ENCODE measurements at places on chromosomes 2 and 18.

GRCh38 chr2:86062043-86062442, 43.6 kb downstream of the POLR1A start:
- no peak for DNase-seq

GRCh38 chr2:63734510-63734909, 107.2 kb upstream of the UGP2 start:
- DNase-seq = no peak

DNA sequence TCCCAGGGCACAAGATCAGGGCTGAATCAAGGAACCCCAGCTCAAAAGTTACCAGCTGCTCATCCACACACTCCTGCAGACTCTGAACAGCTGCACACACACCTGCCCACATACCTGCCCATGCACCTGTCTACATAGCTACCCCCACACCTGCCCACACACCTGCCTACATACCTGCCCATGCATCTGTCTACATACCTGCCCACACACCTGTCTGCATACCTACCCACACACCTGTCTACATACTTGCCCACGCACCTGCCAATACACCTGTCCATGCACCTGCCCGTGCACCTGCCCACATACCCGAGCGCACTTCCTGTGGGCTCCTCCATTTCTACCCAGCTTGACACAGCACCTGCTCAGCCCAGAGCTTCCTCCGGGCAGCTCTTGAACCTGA, 122.8 kb upstream of the AGAP1 start:
- no peak for DNase-seq

GRCh38 chr2:226873826-226874225, 38.0 kb downstream of the RHBDD1 start:
- DNase-seq = no peak

- DNase-seq = no peak
Measured at GRCh38 chr18:79878741-79879378, 72.6 kb downstream of the SLC66A2 start.

GRCh38 chr2:174605687-174606086, 8.1 kb upstream of the WIPF1 start:
- no peak for DNase-seq

- DNase-seq = no peak
Measured at GRCh38 chr2:126518196-126518595, 137.8 kb upstream of the GYPC start.

GRCh38 chr2:19274439-19274838, 84.0 kb downstream of the OSR1 start:
- DNase-seq = no peak

- DNase-seq = no peak
Measured at GRCh38 chr2:239311132-239312040, 89.4 kb downstream of the HDAC4 start.

GRCh38 chr18:74225193-74225840, 66.4 kb downstream of the CYB5A start:
- DNase-seq = no peak

GRCh38 chr2:121796239-121796638, 40.8 kb downstream of the TSN start:
- no peak for DNase-seq

DNA sequence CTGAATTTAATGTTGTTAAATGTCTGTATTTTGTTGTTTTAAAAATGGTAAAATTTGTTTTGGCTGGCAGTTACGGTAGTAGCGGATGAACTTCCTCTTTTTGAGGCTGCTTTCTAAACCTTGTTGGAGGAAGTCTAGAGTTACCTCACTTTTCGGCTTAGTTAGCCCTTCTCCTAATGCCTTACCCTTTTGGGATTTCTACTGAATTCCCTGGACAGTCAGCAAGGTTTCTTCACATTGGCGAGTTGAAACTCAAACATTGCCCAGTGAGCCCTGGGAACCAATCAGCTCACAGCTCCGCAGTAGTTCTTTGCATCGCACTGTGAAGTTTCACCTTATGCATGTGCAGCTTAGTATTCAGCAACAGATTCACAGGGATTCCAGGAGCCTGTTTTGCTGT, 55.2 kb downstream of the TMEM247 start:
- no peak for DNase-seq

- no peak for DNase-seq
Measured at GRCh38 chr2:235045336-235045972, 93.6 kb downstream of the SH3BP4 start.

DNA sequence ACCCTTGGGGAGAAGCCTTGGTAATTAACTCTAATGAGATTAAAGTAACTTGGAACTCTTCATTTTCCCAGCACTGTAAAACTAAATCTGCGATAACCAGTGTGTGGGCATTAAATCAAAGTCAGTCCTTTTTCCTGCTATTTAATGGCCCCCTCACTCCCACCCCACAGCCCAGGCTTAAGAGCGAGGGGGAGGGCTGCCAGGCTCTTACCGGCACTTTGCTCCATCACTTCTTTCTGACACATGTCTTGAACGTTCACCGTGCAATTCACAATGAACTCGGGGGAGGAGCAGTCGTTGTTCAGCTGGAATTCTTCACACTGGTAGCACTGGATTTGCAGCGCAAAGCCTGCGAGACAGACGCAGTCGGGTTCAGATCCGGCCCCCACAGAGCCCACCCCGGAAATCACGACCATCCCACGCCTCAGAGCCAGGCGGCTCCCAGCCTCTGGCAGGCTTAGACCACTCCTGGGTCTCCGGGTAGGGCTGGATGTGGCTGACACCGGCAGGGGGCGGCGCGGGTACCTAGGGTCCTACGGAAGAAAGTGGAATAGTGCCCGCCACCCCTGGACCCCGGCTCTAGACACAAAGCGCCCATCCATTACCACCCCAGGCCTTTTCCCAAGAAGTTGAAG, 1.7 kb downstream of the LYPD1 start:
- DNase-seq = no peak

- no peak for DNase-seq
Measured at GRCh38 chr18:26575865-26576217, 27.5 kb upstream of the KCTD1 start.

DNA sequence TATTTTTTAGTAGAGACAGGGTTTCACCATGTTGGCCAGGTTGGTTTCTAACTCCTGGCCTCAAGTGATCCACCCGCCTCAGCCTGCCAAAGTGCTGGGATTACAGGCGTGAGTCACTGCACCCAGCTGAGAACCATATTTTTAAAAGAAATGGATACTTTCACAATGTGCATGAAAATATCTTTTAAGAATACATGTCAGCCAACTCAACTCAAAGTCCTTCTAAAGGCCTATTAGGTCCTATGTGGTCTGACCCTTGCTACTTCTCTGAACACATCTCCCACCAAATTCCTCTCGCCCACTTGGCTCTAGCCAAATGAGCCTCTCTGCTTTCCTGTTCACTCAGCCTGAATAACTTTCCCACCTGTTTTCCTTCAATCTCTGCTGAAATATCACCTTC, 119.6 kb downstream of the MTX2 start:
- DNase-seq = no peak

DNA sequence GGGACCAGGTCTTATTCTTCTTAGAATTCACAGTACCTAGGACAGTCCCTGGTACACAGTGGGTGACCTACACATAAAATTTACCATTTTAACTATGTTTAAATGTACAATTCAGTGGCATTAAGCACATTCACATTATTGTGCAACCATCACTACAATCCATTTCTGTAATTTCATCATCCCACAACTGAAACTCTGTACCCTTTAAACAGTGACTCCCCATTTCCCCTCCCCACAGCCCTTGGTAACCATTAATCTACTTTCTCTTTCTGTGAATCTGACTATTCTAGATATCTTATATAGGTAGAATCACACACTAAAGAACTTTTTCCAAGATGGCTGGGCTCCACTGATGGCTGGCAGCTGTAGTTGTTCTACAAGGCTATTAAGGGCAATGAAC, 41.6 kb downstream of the GFPT1 start:
- DNase-seq = no peak

DNA sequence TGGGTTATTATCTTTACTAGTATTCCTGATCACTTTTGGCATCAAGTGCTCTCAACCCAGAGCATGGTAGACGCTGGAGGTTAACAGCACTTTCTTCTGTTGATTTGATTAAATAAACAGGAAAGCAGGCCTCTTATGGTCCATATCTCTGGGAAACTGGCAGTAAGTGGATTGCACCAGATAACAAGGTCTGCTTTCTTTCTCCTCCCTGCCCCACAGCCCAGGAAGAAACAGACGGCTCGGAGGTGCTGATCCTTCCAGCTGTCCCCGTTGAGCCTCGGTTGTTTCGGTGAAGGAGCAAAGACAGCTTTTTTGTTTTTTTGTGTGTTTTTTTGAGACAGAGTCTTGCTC, 100.8 kb upstream of the KCTD1 start:
- DNase-seq = no peak

DNA sequence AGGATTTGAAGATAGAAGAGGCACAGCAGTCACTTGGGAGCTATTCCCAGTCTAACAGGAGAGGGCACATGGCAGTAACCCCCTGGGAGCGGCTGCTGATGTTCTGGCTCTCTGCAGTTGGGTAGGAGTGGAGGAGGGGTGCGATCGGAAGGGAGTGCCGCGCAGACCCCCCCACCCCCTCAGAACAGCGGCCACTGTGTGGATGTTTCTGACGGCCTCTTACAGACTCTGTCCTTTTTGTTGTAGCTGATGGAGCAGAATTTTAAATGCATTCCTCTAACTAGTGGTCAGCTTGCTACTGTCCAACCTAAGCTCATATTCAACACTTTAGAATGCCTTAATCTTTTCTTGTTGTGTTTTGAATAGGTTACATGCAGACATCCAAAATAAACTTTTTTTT, 127.9 kb downstream of the AGAP1 start:
- no peak for DNase-seq

DNA sequence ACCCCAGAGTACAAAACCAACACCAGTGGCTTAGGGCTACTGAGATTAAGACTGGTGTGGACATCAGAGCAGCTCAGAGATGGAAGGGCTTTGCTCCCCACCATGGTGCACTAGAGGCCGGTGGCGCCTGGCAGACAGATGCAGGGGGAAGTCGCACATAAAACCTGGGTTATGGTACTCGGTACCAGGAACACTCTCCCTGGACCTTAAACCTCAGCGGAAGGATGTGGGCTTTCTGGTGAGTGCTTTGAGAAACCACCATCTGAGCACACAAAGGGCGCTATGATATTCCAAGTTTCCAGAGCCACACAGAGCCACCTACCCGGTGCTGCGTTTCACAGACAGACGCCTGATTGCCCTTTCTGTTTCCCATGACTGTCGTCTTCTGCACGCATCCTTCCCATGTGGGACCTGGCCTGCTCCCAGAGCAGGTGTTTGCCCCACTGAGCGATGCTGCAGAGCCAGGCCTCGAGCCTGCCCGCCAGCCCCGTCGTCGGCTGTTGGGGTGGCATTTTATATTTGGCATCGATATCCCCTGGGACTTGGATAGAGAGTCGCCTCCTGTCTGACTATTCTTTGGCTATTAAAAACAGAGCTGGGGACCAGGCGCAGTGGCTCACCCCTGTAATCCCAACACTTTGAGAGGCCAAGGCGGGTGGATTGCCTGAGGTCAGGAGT, 89.5 kb upstream of the ODC1 start:
- DNase-seq = no peak

DNA sequence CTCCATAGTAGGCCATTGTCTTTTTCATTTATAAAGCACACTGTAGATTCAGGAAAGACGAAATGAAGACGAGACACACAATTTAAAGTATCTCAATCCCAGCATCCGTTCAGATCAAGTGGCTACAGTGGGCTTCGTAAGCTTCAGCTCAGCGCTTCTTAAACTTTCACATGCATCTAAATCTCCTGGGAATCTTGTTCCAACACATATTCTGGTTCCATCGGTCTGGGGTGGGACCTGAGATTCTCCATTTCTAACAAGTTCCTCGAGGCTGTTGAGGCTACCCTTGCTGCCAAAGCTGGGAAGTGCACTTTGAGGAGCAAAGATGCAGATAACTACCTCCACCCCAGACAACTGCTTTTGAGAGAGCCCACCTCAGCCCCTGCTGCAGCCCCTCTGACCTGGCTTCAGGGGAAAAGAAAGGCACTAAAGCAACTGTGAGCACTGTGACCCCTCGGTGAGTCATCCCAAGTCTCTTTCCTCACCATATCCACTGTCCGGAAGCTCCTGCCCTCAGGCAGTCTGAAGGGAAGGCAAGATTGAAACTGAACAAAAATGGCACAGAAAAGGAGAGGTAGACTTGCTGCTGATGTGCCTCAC, 201.1 kb upstream of the FBXO11 start:
- no peak for DNase-seq

- DNase-seq = no peak
Measured at GRCh38 chr2:100938031-100939026, 63.8 kb upstream of the RPL31 start.

- DNase-seq = no peak
Measured at GRCh38 chr2:50116096-50117010, 915.6 kb downstream of the NRXN1 start.

DNA sequence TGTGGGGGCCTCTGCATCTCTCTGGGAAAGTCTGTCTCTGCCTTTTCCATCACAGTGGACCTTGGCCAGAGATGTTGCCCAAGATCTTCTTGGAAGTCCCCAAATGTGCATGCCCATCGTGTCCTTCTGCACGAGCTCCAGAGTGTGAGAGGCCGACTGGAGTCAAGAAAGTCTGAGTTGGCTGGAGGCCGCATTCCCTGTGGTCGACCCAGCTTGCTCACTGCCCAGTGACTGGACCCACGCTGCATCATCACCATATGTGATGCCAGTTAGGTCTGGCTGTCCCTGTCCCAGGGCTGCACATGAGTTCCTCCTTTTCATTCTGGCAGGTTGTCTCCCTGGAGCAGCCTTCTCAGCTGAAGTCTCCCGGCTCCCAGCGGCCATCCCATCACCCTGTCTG, 93.8 kb downstream of the ARL4C start:
- DNase-seq = no peak

DNA sequence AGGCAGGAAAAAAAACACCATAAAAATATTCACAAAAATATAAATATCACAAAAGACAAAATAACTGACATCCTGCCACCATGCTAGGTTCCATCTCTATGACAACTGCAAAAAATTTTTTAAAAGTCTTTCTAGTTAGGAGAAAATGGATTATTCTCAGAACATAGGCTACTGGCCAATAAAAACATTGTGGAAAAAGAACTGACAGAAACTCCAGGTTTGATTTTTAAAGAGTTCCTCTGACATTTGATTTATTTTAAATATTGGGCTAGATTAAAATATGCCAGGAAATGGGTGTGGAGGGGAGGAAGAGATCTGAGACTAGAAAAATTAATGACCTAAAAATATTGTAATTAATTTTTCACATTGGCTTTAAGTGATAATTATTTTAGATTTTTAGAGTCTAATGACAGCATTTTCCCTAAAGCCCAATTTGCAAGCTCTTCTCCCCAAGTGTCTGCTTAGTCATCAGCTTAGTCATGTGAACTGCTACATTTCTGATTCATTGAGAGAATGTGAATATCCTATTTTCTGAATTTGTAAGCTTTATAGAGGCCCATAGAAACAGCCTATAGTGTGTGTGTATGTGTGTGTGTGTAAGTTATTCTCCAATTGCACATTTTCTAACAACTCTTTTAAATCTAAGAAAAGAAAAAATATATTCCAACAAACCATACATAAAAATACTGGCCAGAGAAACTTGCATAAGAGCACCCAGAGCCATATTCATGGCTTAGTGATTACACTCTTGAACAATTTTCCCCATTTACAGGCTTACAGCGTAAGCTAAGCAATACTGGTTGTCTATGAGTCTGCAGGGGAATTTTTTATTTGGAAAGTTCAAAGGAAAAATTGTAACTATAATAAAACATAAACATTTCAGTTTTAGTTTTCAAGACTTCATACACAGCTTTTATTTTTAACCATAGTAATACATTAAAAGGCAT, 48.4 kb downstream of the TMEFF2 start:
- no peak for DNase-seq

GRCh38 chr2:203209538-203209937, 29.3 kb upstream of the CYP20A1 start:
- no peak for DNase-seq

Data from C1 segment of cervical spinal cord (tissue), 14 donors.